Hippocampal formation (tissue), 2 donors: ENCODE measurements at places on chromosomes 1 and 21.

GRCh38 chr1:25697435-25698217 lies 81.0 kb downstream of the MAN1C1 start:
- DNase-seq: no peak

- no peak for DNase-seq
These were observed 6.8 kb downstream of the OR10Z1 start for GRCh38 chr1:158611916-158612315.

DNA sequence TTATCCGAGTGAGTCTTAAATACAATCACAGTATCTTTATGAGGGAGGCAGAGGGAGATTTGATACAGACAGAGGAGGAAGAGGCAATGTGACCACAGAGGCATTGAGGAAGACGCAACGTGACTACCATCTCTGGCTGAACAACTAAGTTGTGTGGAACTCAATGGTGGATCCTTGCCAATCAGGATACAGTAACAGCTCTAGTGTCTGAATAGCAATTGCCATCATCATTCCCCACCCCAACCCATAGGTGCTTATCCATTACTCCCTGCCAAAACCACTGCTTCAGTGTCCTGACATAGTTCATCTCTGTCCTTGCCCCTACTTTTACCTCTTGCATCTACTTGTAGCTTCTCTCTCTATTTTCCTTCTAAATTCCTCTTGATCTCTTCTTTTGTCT lies 20.5 kb upstream of the RHBDL2 start:
- no peak for DNase-seq

DNA sequence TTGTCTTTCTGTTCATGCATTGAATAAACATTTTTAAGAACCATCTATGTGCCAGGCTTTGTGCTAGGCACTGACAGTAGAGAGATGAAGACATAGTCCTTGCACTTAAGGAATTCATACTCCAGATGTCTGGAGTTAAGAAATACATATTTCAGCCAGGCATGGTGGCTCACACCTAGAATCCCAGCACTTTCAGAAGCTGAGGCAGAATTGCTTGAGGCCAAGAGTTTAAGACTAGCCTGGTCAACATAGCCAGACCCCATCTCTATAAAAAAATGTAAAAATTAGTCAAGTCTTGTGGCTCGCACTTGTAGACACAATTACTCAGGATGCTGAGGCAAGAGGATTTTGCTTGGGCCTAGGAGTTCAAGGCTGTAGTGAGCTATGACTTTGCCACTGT lies 18.6 kb upstream of the YTHDF2 start:
- DNase-seq: no peak

GRCh38 chr1:110870721-110871388 lies 2.1 kb upstream of the CD53 start:
- no peak for DNase-seq

- DNase-seq: no peak
These were observed 20.0 kb upstream of the DISP1 start for GRCh38 chr1:222794656-222795474.

DNA sequence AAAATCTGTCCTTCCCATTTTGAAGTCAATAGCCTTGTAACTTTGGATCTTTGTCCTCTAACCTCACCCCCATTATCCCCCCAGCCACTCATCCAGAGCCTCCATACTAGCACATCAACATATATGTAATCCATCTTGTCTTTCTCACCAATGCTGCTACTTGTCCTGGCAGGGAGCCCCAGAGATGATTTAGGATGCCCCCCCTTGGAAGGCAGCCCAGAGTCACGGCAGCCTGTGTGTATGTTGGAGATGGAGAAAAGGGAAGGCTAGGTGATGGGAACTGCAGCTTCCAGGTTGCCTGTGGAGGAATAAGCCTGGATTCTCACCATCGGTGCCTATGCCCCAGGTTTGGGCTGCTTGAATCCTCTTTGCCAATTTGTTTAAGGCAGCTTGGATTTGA lies 51.7 kb upstream of the SCMH1 start:
- DNase-seq: no peak

- no peak for DNase-seq
These were observed 96.5 kb downstream of the PAPPA2 start for GRCh38 chr1:176559474-176559873.

GRCh38 chr1:1021010-1021919 lies 1.3 kb downstream of the AGRN start:
- no peak for DNase-seq

DNA sequence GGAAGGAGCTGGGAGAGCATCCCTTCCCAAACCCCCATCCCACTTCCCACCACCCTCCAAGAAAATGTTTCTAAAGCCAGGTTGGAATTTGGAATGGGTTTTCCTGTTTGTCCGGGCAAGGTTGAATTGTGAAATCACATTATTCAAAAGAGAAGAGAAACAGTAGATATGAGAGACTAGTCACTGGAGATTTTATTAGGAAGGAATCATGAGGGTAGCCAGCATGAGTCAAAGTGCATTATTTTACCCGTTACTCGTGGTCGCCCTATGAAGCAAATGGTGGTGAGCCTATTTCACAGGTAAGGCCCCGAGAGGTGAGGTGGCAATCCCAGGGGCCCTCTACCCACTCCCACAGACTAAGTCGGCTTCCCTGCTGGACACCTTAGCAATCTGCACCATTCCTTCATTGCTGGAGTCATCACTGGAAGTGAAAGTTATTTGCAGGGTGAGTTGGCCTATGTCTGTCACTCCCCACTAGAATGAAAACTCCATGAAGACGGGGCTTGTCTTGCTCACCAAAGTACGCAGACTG lies 52.8 kb downstream of the TOMM20 start:
- no peak for DNase-seq

GRCh38 chr1:167881786-167882185 lies 32.1 kb downstream of the ADCY10 start:
- no peak for DNase-seq

DNA sequence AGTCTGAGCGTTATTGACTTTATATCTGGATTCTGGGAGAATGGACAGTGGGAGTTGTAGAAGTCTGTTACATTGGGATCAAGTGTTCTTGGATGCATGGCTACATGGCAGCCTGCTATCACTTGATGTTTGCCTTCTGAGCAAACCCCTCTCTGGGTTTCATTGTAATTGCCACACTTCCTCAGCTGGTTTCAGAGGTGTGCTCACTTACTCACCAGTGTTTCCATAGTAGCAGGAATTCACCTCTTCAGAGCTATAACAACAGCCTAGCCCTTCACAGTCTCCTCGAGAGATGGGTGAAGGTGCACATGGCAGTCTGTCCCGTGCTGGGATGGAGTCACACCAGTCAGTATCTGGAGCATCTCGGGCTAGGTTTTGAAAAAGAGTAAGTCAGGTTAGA lies 2.6 kb downstream of the ZP4 start:
- no peak for DNase-seq

DNA sequence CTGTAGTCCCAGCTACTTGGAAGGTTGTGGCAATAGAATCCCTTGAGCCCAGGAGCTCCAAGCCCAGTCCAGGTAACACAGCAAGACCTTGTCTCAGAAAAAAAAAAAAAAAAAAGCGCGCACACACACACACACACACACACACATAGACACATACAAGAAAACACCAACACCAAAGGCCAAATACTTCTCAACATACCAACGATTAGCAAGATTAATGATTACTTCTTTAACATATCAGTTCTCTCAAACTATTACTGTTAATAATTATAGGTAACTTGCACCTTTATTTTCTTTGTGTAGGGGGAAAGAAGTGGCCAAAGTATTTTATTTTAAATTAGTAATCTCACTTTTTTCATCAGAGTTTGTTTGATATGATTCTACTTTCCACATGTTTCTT lies 289.5 kb upstream of the ADGRL2 start:
- no peak for DNase-seq

DNA sequence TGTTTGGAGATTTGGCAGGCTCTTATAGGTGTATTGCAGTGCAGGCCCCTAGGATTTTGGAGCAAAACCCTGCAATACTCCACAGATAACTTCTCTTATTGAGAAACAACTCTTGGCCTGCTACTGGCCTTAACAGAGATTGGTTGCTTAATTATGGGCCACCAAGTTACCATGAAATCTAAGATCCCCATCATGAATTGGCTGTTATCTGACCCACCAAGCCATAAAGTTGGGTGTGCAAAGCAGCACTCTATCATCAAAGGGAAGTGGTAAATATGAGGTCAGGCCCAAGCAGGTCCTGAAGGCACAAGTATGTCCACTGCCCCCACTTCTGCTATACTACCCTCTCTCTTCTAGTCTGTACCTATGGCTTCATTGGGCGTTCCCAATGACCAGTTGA lies 130.0 kb upstream of the TNFSF4 start:
- no peak for DNase-seq

- DNase-seq: no peak
These were observed 182.6 kb downstream of the VPS13D start for GRCh38 chr1:12412439-12412838.

DNA sequence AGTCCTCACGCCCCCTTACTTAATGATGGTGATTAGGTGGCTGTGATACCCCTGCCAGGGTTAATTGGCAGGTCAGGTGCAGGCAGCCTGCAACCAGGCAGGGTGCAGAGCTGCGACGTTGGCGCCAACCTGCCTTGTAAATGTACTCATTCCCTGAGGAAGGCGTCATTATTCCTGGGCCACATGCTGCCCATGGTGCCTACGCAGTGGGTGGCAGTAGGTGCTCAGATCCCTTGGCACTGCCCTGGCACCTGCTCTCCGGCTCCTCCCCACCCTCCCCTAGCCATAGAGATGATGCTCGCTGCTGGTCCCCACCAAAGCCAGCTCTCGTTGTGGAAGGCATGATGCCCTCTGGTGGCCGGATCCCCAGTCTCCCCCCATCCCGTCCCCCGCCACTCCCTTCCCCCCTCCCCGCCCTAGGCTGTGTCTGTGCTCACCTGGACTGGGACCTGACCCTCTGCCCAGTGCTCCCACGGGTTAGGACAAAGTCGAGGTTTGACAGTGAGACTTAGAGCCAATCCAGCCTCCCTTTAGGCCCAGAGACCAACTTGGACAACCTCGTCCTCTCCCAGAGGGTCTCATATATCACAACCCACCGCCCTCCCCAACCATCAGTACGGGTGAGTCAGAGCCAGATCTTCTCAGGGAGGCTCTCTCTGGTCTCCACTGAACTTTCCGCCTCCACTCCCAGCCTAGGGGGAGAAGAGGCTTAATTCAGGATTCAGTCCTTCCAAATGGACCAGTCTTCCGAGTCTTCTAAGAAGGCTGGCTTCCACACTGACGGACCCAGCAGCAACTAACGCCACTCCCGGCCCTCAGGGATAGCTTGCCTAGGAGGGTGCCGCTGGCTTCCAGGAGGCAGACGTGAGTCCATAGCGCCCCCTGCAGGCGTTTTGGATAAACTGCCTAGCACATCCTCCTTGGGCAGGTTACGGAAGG lies 5.7 kb downstream of the KRTCAP2 start:
- peak; percentile 88 for DNase-seq

- DNase-seq: no peak
These were observed 64.8 kb upstream of the ATP5PO start for GRCh38 chr21:33980276-33980916.

- peak; percentile 72 for DNase-seq
These were observed 145.5 kb upstream of the IRF2BP2 start for GRCh38 chr1:234755449-234755863.

- no peak for DNase-seq
These were observed 8.3 kb downstream of the ADAR start for GRCh38 chr1:154599658-154600057.

DNA sequence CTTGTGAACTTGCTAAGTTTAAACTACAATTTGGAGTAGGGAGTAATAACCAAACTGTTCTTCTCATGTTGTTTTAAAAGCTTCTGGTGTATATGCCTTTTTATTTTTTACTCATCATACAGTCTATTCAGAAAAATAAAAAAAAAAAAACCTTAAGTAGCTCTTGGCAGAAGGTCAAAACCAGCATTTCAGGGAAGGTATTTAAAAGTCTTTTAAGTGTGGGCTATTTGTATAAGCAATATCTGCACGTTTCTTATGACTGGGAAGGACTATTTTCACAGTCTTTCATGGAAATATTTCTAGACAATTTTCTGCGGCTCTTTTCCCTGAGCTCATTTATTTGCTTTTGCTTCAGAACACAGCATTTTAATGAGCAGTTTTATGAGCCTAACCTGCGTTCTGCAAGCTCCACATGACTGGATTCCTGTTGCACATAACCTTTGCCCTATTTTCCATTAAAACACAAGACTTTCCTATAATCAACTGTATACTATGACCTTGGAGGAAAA lies 60.9 kb upstream of the C1orf105 start:
- no peak for DNase-seq

DNA sequence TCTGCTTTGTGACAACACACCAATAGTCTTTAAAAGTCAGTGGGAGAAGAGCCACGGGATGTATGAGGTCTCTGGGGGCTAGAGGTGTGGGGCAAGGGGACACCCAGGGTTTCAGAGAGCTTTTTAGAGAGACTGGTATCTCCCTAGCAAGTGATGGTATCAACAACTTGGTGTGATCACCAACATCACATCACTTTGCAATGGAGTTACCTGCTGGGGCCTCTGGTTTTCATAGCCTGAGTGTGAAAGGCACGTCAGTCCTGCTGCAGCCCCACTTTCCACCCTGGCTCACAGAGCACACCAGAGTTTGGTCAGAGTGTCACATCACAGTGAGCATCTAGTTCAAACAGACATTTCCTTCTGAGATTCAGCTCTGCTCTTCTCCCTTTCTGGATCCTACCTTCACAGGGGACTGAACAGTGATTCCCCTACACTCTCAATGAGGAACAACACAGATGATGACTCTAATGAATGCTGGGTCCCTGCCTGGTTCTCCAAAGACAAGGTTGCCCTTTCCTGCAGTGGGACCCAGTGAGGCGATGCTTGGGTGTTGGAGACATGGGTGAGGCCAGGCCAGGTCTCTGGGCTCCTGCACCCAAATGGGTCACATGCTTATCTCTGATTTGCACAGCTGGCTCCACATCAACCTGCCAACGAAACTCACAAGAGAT lies 2.0 kb upstream of the MAN1C1 start:
- DNase-seq: no peak

DNA sequence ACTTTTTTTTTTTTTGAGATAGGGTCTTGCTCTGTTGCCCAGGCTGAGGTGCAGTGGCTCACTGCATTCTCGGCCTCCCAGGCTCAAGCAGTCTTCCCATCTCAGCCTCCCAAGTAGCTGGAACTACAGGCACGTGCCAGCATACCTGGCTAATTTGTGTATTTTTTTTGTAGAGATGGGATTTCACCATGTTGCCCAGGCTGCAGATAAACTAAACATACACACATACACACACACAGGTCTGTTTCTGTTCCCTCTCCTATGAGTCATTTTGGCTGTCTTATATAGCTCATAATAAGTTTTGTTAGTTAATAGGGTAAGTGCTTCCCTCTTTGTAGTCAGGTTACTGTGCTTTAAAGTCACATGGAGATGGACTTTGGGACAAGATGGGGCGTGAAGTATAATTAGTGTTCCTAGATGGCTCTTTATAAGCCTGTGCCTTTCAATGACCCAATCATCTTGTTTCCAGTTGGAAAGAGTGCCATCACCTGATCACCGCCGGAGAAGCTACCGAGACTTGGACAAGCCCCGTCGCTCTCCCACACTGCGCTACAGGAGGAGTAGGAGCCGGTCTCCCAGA lies 9.1 kb downstream of the PRPF38A start:
- DNase-seq: no peak

GRCh38 chr1:177495878-177496277 lies 325.1 kb downstream of the BRINP2 start:
- DNase-seq: no peak
